NCI-H2081 treated with DMSO at 0.1 percent for 48 hours (cell line): ENCODE measurements at places on chromosomes 11 and 22.

GRCh38 chr11:100667449-100667848 is 19.6 kb upstream of the ARHGAP42 start:
- DNase-seq = no peak

DNA sequence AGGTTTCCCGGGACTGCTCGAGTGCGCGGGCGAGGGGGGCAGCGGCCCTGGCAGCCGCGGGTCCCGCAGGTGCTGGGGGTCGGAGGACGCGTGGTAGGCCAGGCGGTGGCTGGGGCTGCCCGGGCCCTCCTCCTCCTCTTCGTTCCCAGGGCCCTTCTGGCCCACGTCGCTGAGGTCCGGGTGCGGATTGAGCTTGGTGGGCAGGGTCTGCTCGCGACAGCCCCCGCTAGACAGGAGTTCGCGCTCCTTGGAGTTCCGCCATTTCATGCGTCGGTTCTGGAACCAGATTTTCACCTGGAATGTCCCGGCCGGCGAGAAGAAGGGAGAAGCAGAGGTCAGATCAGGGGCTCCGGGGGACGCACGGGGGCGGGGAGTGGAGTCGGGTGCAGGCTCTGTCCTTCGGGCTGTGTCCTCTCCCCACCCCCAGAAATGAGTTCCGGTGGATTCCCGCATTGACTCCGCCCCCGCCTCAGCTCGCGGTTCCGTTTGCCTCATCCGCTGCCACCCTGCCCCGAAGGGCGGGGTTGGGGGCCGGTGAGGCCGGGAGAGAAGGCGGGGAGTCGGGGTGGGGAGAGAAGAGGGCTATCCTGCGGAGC is 3.9 kb downstream of the DBX1 start:
- DNase-seq = no peak

DNA sequence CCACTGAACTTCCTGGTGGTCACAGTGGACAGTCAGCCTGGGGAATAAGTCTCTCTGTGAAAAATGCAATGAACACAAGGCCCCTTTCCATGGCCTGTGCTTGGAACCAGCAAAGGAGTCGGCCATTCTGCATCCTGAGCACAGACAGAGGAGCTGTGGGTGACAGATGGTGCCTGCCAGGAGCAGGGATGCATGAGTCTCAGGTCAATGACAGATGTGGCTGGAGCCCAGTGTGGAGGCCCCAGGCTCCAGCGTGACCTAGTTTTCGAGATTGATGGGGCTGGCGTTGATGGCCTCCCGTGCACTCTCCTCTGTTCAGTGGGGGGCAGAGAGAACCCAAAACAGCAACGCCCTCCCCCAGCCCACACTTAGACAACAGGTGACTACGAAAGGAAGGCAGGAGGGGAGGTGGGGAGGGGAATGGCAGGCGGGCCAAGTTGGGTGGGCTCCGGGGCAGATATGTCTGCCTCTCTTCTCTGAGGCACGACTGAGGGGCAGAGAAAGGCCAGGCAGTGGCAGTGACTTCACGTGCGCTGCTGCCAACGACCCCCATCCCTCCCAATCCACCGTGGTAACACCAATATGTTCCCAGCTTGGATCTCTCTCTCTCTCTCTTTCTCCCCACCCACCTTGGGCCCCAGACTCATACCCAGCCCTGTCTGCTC is 34.4 kb upstream of the CD5 start:
- no peak for DNase-seq

DNA sequence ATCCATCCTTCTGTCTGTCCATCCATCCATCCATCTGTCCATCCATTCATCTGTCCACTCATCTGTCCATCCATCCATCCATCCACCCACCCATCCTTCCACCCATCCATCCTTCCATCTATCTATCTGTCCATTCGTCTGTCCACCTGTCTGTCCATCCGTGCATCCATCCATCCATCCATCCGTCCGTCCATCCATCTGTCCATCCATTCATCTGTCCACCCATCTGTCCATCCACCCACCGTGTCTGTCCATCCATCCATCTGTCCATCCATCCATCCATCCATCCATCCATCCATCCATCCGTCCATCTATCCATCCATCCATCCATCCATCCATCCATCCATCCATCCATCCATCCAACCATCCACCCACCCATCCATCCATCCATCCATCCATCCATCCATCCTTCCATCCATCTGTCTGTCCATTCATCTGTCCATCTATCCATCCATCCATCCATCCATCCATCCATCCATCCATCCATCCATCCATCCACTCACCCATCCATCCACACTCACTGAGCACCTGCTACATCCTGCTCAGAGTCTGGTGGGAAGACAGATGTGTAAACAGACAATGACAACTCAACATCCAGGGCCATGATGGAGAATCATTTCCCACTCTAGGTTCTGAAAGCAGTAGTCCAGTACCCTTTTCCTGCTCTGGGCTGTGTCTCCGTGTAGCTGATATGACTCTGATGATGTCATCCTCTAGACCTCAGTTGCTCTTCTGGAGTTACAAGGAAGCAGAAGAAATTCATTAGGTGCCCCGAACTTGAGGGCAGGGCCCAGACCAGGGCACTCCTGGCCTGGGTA is 30.8 kb upstream of the MYEOV start:
- no peak for DNase-seq

DNA sequence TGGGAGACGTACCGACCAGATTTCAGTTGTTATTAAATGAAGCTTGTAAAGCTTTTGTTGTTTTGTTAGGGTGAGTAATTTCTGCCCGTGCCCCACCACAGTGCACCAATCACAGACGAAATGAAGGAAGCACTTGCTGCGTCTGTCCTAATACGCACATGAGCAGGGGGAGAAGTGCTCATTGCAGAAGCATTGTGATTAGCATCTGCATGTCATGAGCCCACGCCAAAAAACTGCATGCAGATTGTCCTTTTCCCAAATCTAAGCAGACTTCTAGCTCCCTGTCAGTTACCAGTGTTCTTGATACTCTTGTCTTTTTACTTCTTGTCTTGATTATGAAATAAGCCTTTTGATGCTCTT is 15.5 kb downstream of the RBX1 start:
- DNase-seq = no peak

DNA sequence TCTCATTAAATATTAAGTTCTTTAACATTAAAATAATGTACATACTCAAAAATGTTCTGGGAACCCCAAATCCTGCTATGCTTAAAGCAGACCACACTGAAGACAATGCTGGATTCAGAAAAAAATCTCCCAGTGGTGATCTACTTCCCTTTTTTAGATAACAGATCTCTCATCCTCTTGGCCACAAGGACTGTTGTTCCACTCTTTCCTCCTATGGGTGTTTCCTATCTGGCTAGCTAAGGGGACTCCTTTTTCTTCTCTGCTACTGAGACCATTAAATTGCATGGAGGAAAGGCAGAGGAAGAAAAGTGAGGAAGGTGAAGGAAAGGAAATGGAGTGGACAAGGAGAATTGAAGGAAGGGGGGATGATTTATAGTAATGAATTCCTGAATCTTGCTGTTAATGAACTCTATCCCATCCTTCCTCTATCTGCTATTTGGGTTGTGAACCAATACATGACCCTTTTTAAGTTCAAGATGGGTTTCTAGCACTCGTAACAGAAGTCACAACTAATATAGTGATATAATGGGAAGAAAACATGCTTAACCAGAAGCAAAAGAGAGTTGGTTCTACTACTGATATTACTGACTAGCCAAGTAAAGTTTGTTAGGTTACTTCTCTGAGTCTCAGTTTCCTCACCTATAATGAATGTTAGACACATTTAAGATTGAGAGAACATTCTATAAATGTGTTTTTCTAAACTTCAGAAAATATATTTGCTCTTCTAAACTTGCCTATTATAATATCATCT is 53.2 kb downstream of the PIK3C2A start:
- DNase-seq = no peak

GRCh38 chr11:44561275-44561805 is 4.1 kb upstream of the CD82 start:
- no peak for DNase-seq

DNA sequence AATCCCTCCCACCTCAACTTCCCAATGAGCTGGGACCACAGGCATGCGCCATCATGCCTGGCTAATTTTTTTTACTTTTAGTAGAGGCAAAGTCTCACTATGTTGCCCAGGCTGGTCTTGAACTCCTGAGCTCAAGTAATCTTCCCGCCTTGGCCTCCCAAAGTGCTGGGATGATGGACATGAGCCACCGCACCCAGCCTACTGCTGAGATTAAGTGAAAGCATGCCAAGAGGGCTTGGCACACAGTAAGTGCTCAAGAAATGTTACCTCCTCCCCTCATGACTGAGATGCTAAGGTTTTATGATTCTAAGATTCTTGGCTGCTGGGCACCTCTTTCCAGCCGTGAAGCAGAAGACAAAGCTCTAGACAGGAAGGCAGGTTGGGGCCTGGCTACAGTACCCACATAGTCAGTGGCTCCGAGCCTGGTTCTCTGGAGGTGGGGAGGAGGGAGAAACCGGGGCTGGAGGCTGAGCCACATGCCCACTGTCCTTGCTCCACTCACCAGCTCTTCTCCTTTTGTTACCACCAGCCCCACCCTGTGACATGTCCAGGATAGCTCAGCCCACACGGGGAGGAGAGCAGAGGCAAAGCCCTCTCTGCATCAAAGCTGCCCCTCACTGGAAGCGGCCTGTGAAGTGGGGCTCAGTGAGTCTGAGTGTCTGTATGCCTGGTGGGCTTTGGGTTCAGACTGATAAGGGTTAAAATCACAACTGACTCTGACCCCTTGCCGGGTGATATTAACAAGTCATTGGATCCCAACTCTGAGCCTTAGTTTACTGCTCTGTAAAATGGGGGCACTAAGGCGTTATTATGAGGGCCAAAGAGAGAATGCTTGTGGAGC is 12.9 kb downstream of the ARHGEF17 start:
- no peak for DNase-seq

GRCh38 chr11:19891022-19891421 is 178.4 kb downstream of the NAV2 start:
- no peak for DNase-seq

- DNase-seq = no peak
Observed at GRCh38 chr11:116791813-116792143, at the start of gene APOA5. Gene APOA5, minus strand, starts transcription at chr11:116791879. Its CDS starts 19 bp downstream, at chr11:116791860.

- no peak for DNase-seq
Observed at GRCh38 chr11:72727521-72727920, 24.7 kb downstream of the ARAP1 start.

GRCh38 chr11:72007587-72007986 is 8.9 kb downstream of the IL18BP start:
- DNase-seq = no peak

GRCh38 chr11:33724644-33725035 is 11.6 kb downstream of the CD59 start:
- DNase-seq = no peak

- no peak for DNase-seq
Observed at GRCh38 chr11:93564895-93565294, 21.7 kb upstream of the SMCO4 start.

- DNase-seq = no peak
Observed at GRCh38 chr11:125569915-125570621, 791 bp downstream of the EI24 start.

- DNase-seq = no peak
Observed at GRCh38 chr22:45204819-45205218, 35.9 kb downstream of the KIAA0930 start.

GRCh38 chr11:86148345-86148747 is 79.5 kb upstream of the PICALM start:
- DNase-seq = no peak

DNA sequence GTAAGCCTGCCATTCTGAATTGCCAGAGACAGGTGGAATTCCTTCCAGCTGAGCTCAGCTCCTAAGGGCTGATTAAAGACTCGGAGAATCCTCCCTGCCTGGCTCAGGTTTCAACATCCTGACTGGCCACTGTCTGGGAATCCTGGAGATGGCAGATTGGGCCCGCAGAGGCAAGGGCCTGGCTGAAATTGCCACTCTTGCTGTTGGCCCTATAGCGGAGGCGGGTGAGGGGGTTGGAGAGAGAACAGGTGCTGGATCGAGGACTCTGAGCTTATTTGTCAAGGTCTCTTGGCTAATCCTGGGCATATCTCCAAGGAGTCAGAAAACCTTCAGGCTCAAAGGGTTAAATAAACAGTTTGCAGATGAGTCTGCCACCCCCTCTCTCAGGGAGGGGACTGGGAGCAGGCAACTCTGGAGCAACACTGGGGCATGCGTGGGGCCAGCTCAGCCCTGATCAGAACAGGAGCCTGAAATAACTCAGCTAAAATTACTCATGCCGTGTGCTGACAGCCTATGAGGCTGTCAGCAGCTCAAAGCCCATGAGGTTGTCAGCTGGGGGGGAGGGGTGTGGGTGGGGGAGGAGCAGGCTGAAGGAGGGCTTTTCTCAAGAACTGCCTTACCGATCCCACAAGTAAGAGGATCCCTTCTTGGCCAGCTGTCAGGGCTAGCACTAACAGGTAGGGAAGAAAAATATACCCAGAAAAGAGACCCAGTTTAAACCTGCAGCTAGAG is 14.7 kb upstream of the MFRP start:
- no peak for DNase-seq

DNA sequence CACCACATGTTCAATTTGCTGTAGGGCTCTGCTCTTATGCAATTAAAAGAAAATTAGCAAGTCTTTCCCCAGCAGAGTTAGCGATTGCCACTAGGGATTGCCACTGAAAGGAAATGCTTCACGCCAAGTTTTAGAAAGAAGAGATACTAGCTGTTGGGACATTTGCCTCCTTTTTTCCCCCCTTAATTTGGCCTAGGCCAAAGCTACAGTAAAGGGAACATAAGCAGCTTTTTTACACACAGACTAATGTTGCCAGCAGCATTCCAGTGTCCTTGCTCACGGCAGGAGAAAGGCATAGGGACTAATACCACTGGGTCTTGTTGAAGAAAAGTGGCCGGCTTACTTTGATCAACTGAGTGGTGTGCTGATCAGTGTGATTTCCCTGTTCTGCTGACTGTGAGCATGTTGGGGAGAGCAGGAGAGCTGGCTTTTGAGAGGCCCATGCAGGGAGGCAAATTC is 71.2 kb downstream of the PHF21A start:
- no peak for DNase-seq

GRCh38 chr11:35511666-35512065 is 13.8 kb downstream of the PAMR1 start:
- DNase-seq = no peak

GRCh38 chr11:116042146-116042545 is 537.9 kb upstream of the CADM1 start:
- no peak for DNase-seq

- no peak for DNase-seq
Observed at GRCh38 chr11:119460582-119460981, 37.6 kb upstream of the THY1 start.

DNA sequence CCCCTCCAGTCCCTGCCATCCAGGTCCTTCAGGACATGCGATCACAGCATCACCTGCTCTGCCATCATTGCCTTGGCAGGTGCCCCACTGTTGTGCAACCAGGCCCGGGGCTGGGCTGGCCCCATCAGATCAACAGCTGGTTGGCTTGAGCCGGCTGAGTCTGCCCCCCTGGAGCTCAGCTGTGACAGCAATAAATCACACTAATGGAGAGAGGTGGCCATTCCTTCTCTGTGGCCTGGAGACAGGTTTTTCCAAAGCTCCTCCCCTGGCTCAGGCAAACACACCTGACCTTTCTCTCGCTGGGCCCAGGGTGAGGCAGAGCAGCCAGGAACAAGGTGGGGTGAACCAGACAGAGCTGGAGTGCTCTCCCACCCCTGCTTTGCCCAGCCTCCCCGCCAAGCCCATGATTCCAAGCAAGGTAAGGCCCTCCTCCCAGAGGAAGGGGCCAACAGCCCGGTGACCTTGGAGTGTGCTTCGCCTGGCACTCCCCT is 8.9 kb upstream of the FXYD2 start:
- peak; percentile 80 for DNase-seq
